ENCODE measurements at places on chromosomes 5 and 9. TPM values are rescaled to one million over a fixed set of nuclear protein-coding genes. Genes with fewer than 3 reads are reported as not detected.

The ASPN gene
- polyA plus RNA-seq: 40.3 TPM

The PCSK1 gene
- polyA plus RNA-seq: 23.6 TPM

GRCh38 chr9:34097865-34098264 is 28.6 kb downstream of the DCAF12 start:
- no peak for DNase-seq

GRCh38 chr5:141872496-141873356 is 5.5 kb downstream of the PCDH1 start:
- DNase-seq: no peak

DNA sequence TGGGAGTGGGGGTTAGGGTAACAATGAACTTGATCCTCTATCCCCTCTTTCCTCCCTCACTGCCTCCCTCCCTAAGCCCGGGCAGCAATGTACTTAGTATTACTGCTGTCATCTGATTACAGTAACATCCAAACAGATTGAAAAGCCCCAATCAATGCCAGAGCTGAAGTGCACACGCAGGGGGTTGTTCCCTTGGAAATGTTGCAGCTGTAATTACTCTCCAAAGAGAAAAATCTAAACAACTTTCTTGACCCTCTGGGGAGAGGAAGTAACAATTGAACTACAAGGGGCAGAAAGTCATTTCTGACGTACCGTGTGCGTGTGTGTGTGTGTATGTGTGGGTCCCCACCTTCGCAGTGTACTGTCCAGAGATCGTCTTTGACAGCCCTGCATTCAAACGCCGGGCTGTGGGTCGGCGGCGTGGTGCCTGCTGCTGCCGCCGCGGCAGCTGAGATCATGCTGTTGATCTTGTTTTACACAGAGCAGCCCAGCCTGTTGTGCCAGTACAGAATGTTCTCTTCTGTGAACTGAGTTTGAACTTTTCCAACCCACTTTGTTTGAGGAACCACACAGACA is 66.0 kb upstream of the KLF9 start:
- peak; percentile 71 for DNase-seq

Measured in large intestine (tissue), 12 donors.